Erythroblast (primary cell): ENCODE measurements at places on chromosomes 13 and 19.

DNA sequence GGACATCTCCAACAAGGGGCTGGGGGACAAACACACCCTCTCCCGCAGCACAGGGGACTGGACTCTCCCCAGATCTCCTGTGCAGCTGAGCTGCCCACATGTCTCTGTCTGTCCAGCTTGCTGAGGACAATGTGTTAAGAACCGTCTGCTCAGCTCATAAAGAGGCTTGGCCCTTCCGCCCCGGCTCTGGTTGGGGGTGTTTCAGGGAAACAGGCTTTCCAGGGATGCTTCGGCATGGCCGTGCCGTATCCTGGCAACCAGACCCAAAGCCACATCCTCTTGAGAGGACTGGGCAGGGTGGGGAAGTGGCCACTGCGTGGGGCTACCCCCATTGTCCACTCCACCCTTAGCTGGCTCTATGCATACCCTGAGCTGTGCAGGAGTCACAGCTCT, 41.1 kb upstream of the CHST8 start:
- DNase-seq = no peak

DNA sequence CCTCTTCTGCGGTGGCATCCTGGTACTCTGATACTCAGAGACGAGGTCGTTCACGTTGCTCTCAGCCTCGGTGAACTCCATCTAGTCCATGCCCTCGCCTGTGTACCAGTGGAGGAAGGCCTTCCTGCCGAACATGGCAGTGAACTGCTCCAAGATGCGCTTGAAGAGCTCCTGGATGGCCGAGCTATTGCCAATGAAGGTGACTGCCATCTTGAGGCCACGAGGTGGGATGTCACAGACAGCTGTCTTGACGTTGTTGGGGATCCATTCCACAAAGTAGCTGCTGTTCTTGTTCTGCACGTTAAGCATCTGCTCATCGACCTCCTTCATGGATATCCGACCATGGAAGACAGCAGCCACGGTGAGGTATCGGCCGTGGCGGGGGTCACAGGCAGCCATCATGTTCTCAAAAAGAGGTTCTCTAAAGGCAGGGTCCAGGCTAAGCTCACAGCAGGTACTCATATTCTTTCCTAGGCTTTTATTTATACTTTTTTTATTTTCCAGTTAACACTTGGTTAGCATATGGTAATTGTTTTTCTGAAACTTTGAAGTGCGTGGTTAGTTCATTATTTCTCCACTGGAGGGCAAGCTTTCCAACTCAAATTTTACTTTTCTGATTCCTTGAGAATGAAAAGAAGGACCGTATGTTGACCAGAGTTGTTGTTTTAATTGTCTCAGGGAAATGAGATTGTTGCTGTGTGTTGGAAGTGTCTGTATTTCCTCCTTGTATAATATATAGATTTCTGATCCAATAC, 72.4 kb upstream of the RGCC start:
- peak; percentile 37 for DNase-seq

DNA sequence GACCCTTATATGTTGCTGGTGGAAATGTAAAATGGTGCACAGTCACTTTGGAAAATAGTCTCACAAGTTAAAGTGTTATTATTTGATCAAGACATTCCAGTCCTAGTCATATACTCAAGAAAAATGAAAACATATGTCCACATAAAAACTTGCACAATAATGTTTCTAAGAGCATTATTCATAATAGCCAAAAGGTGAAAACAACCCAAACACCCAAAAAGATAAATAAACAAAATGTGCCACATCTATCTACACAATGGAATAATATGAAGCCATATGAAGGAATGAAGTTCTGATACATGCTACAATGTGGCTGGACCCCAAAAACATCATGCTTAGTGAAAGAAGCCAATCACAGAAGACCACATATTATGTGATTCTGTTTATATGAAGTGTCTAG, 14.4 kb upstream of the AKAP8 start:
- DNase-seq = no peak

DNA sequence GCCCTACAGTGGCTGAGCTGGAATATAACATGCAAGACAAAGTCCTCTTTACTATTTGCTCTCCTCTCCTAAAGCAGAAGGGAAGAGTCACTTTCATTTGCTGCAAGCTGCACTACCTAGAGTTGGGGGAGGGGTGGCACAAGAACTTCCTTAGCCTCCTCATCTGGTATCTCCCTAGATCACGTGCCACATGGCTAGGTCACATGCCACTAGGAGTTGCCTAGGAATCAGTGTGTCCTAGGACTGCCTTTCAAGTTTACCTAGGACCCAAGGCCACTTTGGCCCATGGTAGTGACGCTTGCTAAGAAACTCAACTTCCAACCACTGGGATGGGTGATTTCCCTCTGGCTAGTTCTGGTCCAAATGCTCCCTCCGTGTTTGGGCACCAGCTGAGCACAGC, 625.2 kb downstream of the DIAPH3 start:
- no peak for DNase-seq

GRCh38 chr13:67138970-67139369, 91.2 kb downstream of the PCDH9 start:
- no peak for DNase-seq

DNA sequence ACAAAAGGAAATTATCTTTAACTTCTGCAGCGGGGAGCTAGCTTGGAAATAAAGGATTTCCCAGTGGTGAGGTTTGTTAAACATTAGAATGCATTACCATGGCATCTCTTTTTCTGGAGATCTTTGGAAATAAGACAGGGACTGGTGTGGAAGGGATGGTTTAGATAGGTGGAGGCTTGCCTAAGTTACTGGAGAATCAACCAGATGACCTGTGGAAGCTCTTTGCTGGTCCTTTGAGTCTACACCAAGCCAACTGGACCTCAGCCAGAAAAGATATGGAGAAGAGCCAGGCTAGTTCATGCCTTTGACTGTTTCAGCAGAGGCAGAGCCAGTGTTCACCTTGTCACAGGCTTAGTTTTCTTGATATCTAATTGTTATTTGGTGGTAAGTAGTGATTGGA, 134.7 kb downstream of the KCNRG start:
- peak; percentile 58 for DNase-seq

DNA sequence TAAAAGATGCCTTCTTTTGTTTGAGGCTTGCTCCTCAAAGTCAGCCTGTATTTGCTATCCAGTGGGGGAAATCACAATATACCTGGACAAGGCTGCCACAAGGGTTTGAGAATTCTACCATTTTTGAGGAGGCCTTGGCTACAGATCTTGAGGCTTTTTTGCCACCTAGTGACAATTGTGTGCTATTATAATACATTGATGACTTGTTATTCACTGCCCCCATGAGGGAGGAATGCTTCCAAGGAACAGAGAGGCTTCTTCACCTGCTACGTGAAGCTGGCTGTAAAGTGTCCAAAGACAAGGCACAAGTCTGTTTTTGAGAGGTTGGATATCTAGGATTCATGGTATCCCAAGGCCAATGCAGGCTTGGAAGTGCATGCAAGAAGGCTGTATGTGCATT, 72.5 kb downstream of the ZNF708 start:
- DNase-seq = no peak

- no peak for DNase-seq
Observed at GRCh38 chr13:23680845-23681669, 110.8 kb downstream of the TNFRSF19 start.

DNA sequence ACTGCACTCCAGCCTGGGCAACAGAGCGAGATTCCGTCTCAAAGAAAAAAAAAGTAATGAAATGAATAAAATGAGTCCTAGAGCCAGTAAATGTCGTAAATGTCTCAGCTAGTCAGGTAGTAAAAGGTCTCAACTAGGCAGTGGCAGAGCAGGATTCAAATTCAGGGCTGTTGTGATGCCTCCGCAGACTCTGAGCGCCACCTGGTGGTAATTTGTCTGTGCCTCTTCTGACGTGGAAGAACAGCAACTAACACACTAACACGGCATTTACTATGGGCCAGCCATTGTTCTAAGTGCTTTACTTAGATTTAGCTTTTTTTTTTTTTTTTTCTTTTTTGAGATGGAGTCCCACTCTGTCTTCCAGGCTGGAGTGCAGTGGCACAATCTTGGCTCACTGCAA, 30.2 kb downstream of the CYP2F1 start:
- peak; percentile 91 for DNase-seq

- DNase-seq = no peak
Observed at GRCh38 chr13:107518780-107519179, 696.6 kb downstream of the LIG4 start.

GRCh38 chr13:114087430-114087829, 45.0 kb downstream of the RASA3 start:
- no peak for DNase-seq

- peak; percentile 24 for DNase-seq
Observed at GRCh38 chr19:13796301-13797057, 1.2 kb downstream of the ZSWIM4 start.

- no peak for DNase-seq
Observed at GRCh38 chr19:43811837-43812236, 9.6 kb upstream of the LYPD5 start.

GRCh38 chr13:20848203-20848602, 54.3 kb downstream of the XPO4 start:
- no peak for DNase-seq

- no peak for DNase-seq
Observed at GRCh38 chr13:112962911-112963625, 5.9 kb upstream of the MCF2L start.

GRCh38 chr19:4304538-4305256, at the start of gene FSD1:
FSD1 (plus strand) TSS chr19:4304598; CDS start chr19:4304747, 149 bp downstream.
- DNase-seq = peak; percentile 61

- DNase-seq = no peak
Observed at GRCh38 chr13:48857576-48857975, 118.1 kb upstream of the FNDC3A start.

DNA sequence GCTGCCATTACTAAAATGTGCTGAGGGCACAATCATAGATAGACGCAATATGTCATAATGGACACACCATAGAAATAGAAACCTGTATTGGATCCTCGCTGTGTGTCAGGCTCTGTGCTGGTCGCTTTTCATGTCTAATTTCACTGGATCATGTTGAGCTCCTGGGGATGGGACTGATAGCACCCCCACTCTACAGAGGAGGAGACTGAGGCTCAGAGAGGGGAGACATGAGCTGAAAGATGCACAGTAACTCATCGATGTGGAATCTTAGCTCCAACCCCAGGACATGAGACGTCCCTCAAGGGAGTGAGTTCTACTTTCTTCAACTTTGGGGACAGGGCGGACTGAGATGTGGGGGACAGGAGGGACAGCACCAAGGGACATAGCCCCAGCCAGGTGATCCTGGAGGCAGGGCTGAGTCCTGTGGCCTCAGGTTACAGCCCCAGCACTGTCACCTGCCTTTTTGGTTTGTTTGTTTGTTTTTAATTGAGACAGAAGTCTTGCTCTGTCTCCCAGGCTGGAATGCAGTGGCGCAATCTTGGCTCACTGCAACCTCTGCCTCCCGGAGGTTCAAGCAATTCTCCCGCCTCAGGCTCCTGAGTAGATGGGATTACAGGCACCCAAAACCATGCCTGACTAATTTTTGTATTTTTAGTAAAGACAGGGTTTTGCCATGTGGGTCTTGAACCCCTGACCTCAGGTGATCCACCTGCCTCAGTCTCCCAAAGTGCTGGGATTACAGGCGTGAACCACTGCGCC, 6.6 kb upstream of the GIPC1 start:
- DNase-seq = no peak

GRCh38 chr19:17721111-17721628, 1.9 kb downstream of the MAP1S start:
- no peak for DNase-seq

DNA sequence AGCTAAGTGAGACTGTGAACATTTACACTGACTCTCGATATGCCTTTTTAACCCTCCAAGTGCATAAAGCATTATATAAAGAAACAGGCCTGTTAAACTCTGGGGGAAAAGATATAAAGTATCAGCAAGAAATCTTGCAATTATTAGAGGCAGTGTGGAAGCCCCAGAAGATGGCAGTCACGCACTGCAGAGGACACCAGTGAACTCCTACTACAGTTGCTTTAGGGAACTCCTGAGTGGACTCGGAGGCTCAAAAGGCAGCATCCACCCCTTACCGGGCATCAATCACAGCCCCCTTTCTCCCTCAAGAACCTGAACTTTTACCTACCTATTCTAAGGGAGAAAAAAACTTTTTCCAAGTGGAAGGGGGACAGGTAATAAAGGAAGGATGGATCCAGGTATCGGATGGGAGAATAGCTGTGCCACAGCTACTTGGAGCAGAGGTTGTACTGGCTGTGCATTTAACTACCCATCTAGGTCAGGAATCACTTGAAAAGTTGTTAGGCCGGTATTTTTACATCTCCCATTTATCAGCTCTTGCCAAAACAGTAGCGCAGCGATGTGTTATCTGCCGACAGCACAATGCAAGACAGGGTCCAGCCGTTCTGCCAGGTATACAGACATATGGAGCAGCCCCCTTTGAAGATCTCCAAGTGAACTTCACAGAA, 80.1 kb downstream of the ZNF486 start:
- peak; percentile 1 for DNase-seq

DNA sequence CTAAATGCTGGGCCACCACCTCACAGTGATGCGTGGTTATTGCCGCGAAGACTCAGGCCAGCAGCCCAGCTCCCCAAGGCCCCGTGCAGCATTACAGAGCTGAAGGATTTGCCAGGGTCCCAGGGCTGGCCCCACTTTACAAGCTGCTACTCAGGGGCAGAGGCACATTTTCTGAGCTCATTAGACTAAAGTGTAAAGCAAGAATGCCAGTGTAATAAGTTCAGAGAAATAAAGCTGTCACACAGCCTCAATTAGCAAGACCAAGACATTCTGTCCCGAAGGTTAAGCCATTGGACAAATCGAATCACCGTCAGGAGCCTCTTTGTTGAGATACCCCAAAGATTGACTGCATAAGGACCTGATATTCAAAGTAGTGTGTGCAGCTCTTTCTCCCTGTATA, 428.4 kb downstream of the EFNB2 start:
- DNase-seq = no peak

DNA sequence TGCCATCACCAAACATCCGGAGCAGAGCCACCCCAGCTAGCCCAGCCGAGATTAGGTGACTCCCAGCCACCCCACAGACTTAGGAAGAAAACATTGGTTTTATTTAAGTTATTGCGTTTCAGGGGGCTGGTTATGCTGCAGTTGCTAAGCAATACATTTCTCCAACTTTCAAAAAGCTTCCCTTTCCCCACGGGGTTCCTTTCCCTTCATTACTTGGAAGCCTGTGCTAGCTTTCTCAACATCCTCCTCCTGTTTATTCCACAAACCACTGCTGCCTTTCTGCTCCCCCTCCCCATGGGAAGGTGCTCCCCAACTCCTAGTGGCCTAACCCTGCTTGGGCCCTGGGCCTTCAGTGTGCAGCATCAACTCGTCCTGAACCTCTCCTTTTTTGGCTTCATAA, 52.6 kb downstream of the CDADC1 start:
- no peak for DNase-seq

- no peak for DNase-seq
Observed at GRCh38 chr13:109569958-109570711, 216.2 kb downstream of the IRS2 start.

DNA sequence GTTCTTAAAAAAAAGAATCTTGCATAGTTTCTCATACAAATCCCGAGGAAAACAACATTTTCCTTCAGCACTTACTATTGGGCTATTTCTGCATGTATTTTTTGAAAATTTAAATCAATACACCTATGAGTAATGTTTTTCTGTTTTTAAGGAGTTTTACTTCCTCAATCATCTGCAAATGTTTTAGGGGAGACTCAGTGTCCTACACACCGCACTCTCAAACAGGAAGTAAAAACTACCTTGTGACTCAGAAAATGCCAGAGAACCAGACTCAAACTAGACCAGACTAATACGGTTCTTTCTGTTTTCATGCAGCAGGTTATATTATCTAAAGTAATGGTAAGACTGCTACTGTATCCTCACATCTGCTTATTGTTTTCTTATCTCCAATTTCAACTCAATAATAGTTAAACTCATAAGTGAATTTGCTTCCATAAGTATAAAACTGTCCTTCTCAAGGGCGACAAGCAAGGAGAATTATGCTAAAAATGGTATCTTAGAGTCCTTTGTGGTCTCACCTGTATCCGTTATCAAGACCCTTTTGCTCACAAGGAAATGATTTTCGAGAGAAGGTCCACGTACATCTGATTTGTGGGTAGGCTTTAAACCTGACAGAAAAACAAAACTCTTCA, 52.5 kb downstream of the FLT3 start:
- DNase-seq = no peak
